Keratinocyte (primary cell): ENCODE measurements at places on chromosomes 7 and 10.

DNA sequence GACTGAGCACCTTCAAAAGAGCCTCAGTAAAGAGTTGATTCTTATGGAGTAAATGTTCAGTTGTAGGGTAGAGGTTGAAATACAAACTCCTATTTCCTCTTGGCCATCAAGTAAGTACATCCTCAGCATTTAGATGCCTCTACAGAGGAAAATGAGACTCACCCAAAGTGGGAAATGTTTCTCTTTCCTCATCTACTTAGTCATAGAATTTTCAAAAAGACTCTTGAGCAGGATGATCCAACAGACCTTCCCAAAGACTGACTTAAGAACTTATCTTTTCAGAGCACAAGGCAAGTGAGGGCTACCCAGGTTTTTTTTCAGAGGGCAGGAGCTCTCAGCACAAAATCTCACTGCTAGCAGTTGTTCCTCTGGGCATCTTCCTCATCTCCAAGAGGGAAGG lies 449.1 kb downstream of the KCNMA1 start:
- DNase-seq: no peak

DNA sequence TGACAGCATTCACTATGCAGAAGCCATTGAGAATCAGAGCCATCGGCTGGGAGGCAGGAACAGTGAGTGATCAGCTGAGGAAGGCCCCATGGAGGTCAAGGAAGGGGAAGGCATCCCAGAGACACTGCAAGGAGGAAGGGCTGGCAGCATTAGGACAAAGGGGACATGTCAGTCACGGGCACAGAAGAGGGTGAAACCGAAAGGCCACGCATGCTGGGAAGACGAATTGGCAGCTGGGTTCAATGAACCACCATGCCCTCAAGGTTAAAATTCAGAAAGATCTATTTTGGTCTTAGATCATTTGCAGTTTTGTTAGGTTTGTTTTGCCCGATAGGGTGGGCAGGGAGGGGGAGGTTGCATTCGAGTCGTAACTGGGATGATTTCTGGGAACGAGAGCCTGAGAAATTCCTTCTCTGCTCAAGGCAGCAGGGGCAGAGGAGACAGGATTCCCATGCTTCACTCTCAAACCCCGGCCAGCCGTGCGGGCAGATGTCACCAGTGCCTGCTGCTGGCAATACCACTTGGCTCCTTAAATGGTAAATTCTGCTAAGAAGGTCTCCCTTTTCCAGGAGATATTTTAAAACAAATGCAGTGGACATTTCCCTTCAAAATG lies 57.7 kb downstream of the ASB13 start:
- no peak for DNase-seq

GRCh38 chr10:70228491-70228890 lies 4.7 kb downstream of the PPA1 start:
- DNase-seq: no peak

DNA sequence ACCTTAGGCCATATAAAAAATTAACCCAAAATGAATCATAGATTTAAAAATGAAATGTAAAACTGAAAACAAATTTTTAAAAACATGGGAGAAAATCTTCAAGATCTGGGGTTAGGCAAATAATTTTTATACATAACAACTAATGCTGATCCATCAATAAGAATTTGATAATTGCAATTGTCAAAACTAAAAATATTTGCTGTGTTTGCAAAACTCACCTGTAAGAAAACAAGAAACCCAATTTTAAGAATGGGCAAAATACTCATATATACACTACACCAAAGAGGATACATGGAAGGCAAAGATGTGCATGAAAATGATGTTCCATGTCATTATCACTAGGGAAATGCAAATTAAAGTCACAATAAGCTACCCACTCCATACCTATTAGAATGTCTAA lies 194.8 kb upstream of the NRP1 start:
- DNase-seq: no peak

- DNase-seq: no peak
Observed at GRCh38 chr7:26688936-26689506, 175.4 kb downstream of the SKAP2 start.

- no peak for DNase-seq
Observed at GRCh38 chr7:19020711-19021110, 96.7 kb downstream of the TWIST1 start.

DNA sequence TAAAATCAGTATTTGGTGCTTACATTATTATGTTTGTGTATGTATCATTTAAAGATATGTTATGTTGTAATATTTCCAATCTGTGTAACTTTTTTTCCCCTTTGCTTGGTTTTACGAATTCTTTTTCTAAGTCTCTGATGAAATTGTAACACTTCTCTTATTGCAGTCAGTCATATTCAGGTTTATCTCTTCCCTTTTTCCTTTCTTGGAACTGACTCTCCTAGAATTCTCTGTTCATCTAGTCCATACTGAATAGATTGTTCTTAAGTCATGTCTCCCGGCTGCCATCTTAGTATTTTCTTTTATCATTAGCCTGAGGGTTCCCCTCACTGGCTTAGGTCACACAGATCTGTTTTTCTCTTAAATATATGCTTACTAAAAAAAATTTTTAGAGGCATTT lies 44.6 kb downstream of the PHTF2 start:
- DNase-seq: no peak
